ENCODE measurements at places on chromosomes 3 and 15.

DNA sequence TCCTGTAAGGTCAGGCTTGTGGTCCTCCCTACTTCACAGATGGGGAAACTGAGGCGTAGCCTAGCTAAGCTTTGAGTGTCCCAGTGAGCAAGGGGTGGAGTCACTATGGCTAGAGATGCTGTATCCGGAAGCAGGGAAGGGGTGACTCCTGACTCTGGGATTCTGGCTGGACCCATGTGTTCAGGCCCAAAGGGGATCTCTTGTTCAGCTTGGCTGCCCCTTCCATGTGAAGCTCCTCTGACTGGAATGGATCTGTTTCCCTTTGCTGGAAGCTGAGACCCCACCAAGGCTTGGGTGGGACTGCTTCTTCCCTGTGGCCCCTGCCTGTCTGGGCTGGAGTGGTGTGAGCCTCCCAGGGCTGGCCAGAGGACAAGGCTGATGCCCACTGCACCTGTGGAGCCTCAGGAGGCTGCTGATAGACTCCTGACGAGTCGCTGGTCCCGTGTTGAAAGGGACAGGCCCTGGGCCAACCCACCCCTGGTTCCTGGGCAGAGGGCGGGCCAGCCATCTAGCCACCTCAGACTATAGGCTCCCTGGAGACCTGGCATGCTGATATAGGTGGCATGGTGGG is 1.0 kb downstream of the MAPKAPK3 start:
- no peaks in the 10 kb centered on the region for H3K27me3 ChIP-seq
- H3K27ac ChIP-seq, result peak overlapping the region; percentile 98

DNA sequence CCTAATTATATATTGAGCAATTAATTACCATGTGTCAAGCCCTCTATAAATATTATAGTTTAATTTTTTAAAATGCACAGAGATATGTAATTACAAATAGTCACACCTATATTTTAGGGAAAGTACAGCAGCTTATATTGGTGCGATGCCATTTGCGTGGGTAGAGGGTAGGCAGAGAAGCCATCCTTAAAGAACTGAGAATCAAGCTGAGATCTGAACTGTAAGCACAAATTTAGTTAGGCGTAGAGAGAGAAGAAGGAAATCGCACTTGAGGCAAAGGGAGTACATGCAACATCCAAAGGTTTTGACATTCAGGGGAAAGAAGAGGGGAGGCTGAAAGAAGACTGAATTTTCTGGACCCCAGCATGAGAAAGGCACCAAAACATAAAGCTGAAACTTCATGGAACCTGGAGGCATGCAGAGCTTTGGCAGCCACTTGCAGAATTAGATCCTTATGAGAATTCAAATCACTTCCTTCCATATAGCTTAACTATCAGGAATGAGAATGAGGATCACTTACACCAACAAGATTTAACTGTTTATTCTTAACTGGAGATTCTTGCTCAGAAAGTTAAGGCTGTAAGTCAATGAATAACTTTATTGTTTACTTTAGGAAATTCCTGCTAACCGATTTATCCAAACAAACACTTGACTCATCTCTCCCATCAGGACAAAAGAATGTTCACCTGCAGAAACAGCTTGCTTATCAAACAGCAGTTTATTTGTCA is 114.3 kb downstream of the TGFBR2 start:
- no peaks in the 10 kb centered on the region for H3K27me3 ChIP-seq
- no peak overlapping the region for H3K4me3 ChIP-seq
- no peak for DNase-seq
- no peaks in the 10 kb centered on the region for H3K4me1 ChIP-seq

GRCh38 chr3:19559724-19560442 is 374.1 kb downstream of the EFHB start:
- no peaks in the 10 kb centered on the region for H3K27me3 ChIP-seq
- H3K4me3 ChIP-seq, result no peak overlapping the region
- no peak for DNase-seq
- no peaks in the 10 kb centered on the region for H3K4me1 ChIP-seq
- no peaks in the 10 kb centered on the region for H3K36me3 ChIP-seq

- H3K4me3 ChIP-seq, result no peak overlapping the region
- peaks cover 55% of the 10 kb centered on the region for H3K36me3 ChIP-seq
- H3K27ac ChIP-seq, result no peak overlapping the region
- DNase-seq, result no peak
- H3K4me1 ChIP-seq, result no peaks in the 10 kb centered on the region
- H3K27me3 ChIP-seq, result no peaks in the 10 kb centered on the region
These were observed 13.8 kb upstream of the FAM219B start for GRCh38 chr15:74920456-74920855.

DNA sequence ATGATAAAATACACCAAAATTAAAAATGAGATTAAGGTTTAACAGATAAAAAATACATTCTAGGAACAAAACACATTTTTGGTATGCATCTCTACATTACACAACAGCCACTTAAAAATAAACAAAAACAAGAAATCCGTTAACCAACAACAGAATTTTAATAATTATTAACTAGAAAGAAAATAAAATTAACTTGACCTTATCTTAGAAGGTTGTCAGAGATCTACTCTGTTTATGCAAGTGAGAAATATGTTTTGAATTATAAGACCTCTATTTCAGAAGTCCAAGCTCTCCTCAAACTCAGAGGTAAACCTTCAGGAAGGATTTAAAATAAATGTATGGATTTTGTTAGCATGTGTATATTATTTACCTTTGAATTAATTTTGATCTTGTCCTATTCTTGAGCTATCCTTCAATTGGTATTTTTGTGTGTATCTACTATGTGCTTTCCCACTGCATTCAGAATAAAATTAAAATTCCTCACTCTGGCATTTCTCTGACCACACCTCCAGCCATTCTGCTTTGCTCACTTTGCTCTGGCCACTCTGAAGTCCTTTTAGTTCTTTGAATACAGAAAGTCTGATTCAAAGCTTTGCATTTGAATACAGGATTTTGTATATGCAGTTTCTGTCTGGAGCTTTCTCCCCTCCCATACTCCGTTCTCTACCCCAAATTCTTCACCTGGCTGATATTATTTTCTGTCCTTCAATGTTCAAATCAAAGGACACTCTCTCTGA is 352.0 kb downstream of the ZBTB20 start:
- DNase-seq, result no peak
- peaks cover 3% of the 10 kb centered on the region for H3K4me1 ChIP-seq
- no peaks in the 10 kb centered on the region for H3K27me3 ChIP-seq
- no peak overlapping the region for H3K27ac ChIP-seq
- no peaks in the 10 kb centered on the region for H3K36me3 ChIP-seq
- H3K4me3 ChIP-seq, result no peak overlapping the region

DNA sequence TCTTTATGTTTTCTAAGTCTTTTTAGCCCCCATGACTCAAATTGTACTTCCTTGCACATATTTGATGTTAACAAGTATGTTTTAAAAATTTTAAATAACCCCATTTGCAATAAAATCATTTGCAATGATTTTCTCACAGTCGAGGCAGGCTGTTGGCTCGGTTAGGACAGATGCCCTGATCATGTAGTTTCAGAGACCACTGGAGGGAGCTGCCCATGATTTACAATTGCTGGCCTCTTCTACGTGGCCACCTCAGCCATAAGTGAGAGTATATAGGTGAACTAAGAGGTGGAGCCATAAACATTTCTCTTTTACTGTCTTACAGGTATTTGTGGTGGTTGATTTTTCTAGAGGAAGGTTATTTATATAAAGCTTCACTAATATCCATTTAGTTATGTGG is 1.7 kb downstream of the DTWD1 start:
- H3K4me3 ChIP-seq, result no peak overlapping the region
- peaks cover 21% of the 10 kb centered on the region for H3K4me1 ChIP-seq
- H3K27me3 ChIP-seq, result no peaks in the 10 kb centered on the region
- no peak for DNase-seq

Measured in thyroid gland (tissue), 4 donors.